Stimulated activated CD4-positive, alpha-beta T cell treated with anti-CD3 and anti-CD28 coated beads, Interleukin-1b, Interleukin-23, amount 100 ng/mL, for 4 hours (primary cell): ENCODE measurements at places on chromosomes 1 and 21.

GRCh38 chr1:15381805-15382204 is 27.9 kb upstream of the EFHD2 start:
- no peak for DNase-seq

- no peak for DNase-seq
These were observed 387.3 kb downstream of the RPS6KC1 start for GRCh38 chr1:213438339-213438738.

- DNase-seq = no peak
These were observed 18.4 kb upstream of the CDCA8 start for GRCh38 chr1:37673920-37674319.

- DNase-seq = no peak
These were observed 66.7 kb downstream of the CCDC30 start for GRCh38 chr1:42529724-42530181.

GRCh38 chr1:29057700-29058099 is 66.0 kb downstream of the TMEM200B start:
- no peak for DNase-seq

- DNase-seq = no peak
These were observed 19.2 kb upstream of the BCL10 start for GRCh38 chr1:85295654-85296053.

DNA sequence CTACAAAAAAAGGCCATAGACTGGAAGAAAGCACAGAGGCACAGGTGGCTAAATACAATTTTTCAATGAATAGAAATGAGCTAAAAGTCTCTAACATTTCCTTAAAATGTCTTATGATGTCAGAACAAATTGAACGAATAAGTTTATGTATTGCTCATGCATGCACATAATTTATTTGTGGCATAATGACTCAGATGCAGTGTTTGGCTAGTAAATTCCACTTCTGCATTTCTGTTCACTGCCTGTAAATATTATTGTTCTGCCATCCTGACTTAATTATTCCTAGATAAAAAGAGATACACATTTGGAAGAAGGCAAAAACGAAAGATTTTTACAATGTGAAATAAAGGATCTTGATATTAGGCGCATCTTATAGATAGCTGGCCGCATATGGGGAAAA is 26.6 kb upstream of the EXO1 start:
- no peak for DNase-seq

- no peak for DNase-seq
These were observed 78.6 kb downstream of the TIAM1 start for GRCh38 chr21:31265366-31266013.

DNA sequence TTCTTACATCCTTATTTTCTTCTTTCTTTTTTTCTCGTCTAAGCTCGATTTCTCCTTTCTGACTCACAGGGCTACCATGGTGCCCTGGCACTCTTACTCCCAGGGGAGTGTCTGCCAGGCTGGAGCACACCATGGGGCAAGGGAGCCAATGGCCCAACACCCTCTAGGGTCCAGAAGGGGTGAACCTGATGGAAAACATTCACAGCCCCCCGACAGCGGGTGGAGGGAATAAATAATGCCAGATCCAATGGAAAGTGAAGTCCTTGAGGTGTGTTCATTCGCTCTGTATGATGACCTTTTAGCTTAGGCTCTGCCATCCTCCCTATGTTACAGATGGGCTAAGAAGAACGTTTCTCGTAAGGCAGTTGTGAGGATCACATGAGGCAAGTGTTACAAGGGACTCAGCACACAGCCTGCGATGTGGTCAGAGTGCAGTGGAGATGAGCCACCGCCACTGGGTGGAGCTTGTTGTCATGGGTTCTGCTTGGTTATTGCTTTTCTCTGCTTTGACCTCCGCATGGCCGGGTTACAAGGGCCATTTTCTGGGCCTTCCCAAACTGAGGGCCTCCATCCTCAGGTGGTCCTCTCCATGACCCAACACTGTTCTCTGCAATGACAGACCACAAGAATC is 3.5 kb upstream of the FCMR start:
- no peak for DNase-seq

DNA sequence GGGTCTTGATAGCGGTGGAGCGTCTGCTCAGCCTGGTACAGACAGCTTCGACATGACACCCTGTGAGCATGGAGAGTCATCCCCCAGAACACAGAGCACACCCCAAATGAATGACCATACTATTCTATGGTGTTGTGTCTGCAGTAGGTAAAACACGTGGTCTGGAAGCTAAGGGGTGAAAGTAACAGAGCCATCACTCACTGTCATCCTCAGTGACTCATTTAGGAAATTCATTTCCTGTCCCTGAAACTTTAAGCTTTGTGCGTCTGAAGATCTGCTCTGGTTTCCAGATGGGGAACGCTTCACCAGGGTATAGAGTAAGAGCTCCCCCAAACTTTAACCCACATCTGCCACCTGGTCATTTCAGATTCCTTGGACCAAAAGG is 94.8 kb upstream of the DISP3 start:
- DNase-seq = no peak

GRCh38 chr1:239858529-239858928 is 233.2 kb upstream of the FMN2 start:
- no peak for DNase-seq
